Mammary microvascular endothelial cell (primary cell): ENCODE measurements at places on chromosomes 5 and 9. TPM values are rescaled to one million over a fixed set of nuclear protein-coding genes. Genes with fewer than 3 reads are reported as not detected.

The SYK gene
- not detected in 2 replicates for total RNA-seq

The PCDHGC4 gene
- 0.20 and 0.44 TPM in 2 replicates for total RNA-seq

The STPG3 gene
- not detected in 2 replicates for total RNA-seq

The ALDH1A1 gene
- total RNA-seq, result 112 and 119 TPM in 2 replicates

The HK3 gene
- not detected in 2 replicates for total RNA-seq

The CFAP90 gene
- total RNA-seq, result not detected in 2 replicates

The OR1J1 gene
- not detected in 2 replicates for total RNA-seq

The CNTFR gene
- not detected in 2 replicates for total RNA-seq

The SYNPO gene
- 40.3 and 41.0 TPM in 2 replicates for total RNA-seq

The UNC5A gene
- 0.87 and 1.1 TPM in 2 replicates for total RNA-seq

The C5orf63 gene
- total RNA-seq, result 3.2 and 5.9 TPM in 2 replicates

The OLFM1 gene
- total RNA-seq, result 2.1 and 4.7 TPM in 2 replicates

The DYNC2I2 gene
- total RNA-seq, result 101 and 114 TPM in 2 replicates

The AQP3 gene
- total RNA-seq, result 1.3 and 1.6 TPM in 2 replicates

The ESM1 gene
- 432 and 463 TPM in 2 replicates for total RNA-seq

The MORN5 gene
- not detected in 2 replicates for total RNA-seq

The BAAT gene
- total RNA-seq, result not detected in 2 replicates

The SLC25A2 gene
- 0.15 TPM in 1 of 2 replicates, not detected in the other for total RNA-seq

The TERT gene
- not detected in 2 replicates for total RNA-seq

The AK8 gene
- total RNA-seq, result 0.07 and 0.15 TPM in 2 replicates

The FNIP1 gene
- 24.1 and 25.4 TPM in 2 replicates for total RNA-seq

The ACTBL2 gene
- 0.10 TPM in 1 of 2 replicates, not detected in the other for total RNA-seq

The RPP25L gene
- total RNA-seq, result 36.1 and 37.3 TPM in 2 replicates

The OBP2B gene
- not detected in 2 replicates for total RNA-seq

The SLC28A3 gene
- 0.05 TPM in 1 of 2 replicates, not detected in the other for total RNA-seq

The FGFR4 gene
- 1.7 and 2.3 TPM in 2 replicates for total RNA-seq

The PCDHB11 gene
- not detected in 2 replicates for total RNA-seq

The SPATA31A7 gene
- not detected in 2 replicates for total RNA-seq

The NUTM2G gene
- total RNA-seq, result not detected in 2 replicates

The PRELID2 gene
- total RNA-seq, result 11.9 and 15.5 TPM in 2 replicates

The SLC36A2 gene
- total RNA-seq, result not detected in 2 replicates

The TRPM3 gene
- total RNA-seq, result 0.05 TPM in 1 of 2 replicates, not detected in the other

The EGFLAM gene
- 1.1 and 1.5 TPM in 2 replicates for total RNA-seq

The SLC46A2 gene
- not detected in 2 replicates for total RNA-seq

The SLC45A2 gene
- not detected in 2 replicates for total RNA-seq

The LOX gene
- 13.7 and 18.3 TPM in 2 replicates for total RNA-seq

The BTNL9 gene
- total RNA-seq, result 0.05 TPM in 1 of 2 replicates, not detected in the other

The PCA3 gene
- 0.13 and 0.34 TPM in 2 replicates for total RNA-seq

The OLFML2A gene
- total RNA-seq, result 0.54 and 1.5 TPM in 2 replicates

The ANKRD31 gene
- not detected in 2 replicates for total RNA-seq

The UHRF2 gene
- total RNA-seq, result 39.2 and 39.6 TPM in 2 replicates

The ANGPTL2 gene
- 13.6 and 14.1 TPM in 2 replicates for total RNA-seq

The CDKN2B gene
- total RNA-seq, result 21.0 and 34.4 TPM in 2 replicates

The PDE6A gene
- 0.05 TPM in 1 of 2 replicates, not detected in the other for total RNA-seq

The SIT1 gene
- not detected in 2 replicates for total RNA-seq
